Bronchial epithelial cell (primary cell): ENCODE measurements at places on chromosomes 2 and 18. TPM values are rescaled to one million over a fixed set of nuclear protein-coding genes. Genes with fewer than 3 reads are reported as not detected.

ABCB11 gene
- total RNA-seq, result 0.26 TPM in 2 replicates

MERTK gene
- 3.9 and 5.8 TPM in 2 replicates for total RNA-seq

CNRIP1 gene
- 0.26 TPM in 1 of 2 replicates, not detected in the other for total RNA-seq

DNA sequence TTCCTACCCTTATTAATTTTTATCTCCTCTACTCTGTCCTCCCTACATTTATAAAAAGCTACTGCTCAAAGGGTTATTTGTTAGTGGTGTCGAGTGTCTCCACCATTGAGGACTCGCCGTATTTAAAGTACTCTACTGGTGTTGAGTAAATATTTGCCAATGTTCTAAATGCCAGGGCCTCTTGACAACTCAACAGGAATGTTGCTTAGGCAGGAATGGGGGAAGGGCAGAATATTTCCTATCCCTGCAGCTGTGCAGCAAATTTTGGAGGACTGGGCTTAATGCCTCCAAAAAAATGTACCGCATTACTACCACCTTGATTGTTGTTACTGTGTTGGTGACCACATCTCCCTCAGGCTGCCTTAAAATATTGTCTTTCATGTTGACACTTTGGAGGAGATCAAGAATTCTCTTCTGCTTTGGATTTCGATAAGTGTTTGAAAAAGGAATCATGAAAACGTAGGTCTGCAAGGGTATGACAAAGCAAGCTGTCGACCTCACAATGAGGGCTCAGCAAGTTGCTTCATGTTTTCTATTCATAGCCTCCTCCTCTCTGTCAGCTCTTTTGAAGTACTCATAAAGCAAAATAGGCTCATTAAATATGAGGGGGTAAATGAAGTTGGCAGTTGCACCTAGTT, 84.3 kb downstream of the EFEMP1 start:
- DNase-seq, result peak; percentile 96

COL5A2 gene
- 7.4 and 9.3 TPM in 2 replicates for total RNA-seq
